ELF-1 (cell line): ENCODE measurements at places on chromosomes 6 and 20.
A peak's percentile ranks its signal among the peaks of the same experiment; 100 is the strongest.

- no peak for DNase-seq
Observed at GRCh38 chr6:44007818-44008621, 119.2 kb downstream of the MRPL14 start.

GRCh38 chr6:138434925-138435324 lies 30.9 kb downstream of the HEBP2 start:
- no peak for DNase-seq

- DNase-seq, result no peak
Observed at GRCh38 chr6:138569970-138570724, 70.9 kb upstream of the NHSL1 start.

DNA sequence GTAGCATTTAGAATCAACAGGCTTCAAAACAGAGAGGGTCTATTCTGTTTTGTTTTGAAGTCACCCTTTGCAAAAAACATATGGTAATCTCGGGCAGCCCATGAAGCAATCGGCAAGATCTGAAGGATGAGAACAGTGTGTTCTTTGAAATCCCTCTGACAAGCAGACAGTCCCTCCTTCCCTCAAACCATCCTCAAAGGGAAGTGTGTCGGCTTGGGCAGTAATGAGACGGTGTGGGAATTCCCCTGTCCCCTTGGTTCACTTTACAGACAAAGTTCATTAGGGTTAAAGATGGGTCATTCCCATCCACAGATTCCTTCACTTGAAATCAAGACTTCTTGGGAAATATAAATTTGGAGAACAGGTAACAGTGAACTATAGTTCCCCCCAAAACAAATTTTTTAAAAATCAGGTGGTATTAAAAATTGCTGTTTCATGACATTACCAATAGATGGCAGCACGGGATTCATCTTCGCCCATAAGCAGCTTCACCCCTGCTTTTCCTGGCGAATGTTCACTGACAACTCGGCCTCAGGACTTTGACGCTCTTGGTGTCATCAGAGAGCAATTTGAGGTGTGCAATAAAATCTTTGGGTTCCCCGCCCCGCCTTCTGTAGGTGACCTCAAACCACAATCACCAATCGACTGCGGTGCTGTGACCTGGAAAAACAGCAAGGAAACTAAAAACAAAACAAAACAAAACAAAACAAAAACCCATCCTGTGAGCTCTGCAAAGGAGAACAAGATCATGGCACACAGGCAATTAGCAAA lies 159.3 kb upstream of the TNFAIP3 start:
- peak; percentile 71 for DNase-seq

DNA sequence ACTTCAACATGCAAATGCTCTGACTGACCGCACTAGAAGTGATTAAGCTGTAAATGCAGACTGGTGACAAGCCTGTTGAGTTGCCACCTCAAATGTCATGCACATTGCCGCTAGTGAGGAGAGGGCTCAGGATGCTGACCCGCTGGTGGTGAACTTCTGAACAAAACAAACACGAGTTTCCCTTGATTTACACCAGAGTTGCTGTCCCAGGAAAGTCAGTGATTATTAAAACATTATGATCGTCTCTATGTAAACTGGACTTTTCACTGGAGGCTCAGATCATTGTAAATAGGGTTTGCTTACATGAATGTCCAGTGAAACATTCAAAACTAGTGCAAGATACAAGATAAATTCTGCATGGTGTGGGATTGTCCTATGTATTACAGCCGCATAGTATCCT lies 420.1 kb downstream of the PREX1 start:
- no peak for DNase-seq

DNA sequence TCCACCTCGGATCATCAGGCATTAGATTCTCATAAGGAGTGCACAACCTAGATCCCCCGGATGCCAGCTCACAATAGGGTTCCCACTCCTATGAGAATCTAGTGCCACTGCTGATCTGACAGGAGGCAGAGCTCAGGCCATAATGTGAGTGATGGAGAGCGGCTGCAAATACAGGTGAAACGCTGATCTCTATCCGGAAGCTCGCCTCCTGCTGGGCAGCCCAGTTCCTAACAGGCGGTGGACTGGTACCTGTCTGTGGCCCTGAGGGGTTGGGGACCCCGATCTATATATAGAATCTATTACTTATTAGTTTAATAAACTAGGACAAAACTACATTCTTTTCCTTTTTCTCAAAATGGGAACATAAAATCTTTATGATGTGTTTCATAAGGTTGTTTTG lies 741.9 kb downstream of the RFPL4B start:
- DNase-seq, result peak; percentile 12

DNA sequence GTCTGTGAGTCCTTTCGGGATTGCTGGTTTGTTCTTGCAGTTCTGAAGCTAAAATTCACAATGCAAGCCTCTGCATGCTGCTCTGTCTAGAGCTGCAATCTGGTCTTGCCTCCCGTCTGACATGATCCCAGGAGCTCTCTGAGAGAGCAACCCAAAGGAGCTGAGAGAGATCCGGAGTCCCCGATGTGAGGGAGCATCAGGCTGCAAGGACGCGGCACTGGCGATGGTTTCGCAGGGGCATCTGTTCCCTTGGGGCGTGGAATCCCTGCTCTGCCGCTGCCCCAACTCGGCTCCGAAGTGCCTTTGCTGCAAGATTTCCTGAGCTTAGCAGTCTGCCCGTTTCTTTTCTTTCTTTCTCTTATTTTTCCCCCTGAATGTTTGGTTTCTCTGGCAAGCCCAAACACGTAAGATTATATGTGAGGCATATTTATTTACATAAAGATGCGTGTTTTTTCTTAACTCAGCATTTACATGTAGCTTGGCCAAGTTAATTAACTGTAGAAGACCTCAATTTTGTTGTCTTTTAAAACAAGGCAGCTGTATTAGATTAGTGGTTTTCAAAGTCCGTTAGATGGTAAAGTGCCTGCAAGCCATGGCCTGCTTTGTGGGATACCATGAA lies 873.0 kb downstream of the KIF16B start:
- peak; percentile 59 for DNase-seq

- no peak for DNase-seq
Observed at GRCh38 chr20:41169162-41169690, 31.9 kb downstream of the PLCG1 start.

- DNase-seq, result no peak
Observed at GRCh38 chr6:115612796-115613479, 447.8 kb downstream of the FRK start.
